ENCODE measurements at places on chromosomes 12 and 14.

DNA sequence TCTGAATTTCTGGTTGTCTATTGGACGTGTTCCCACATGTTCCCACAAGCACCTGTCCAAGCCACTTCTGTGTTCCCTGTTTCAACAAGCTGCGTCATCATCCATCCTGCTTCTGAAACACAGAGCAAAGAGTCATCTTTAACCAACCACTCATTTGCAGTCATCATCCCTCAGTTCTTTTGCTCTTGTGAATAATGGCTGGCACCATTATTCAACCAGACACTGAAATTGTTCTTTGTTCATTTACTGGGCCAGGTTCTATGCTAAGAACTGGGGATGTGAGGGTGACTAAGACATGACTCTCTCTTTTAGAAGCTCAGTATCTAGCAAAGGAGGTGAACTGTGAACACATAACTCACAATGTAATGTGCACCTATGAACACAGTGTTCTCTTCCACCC lies 40.7 kb upstream of the ANO4 start:
- DNase-seq, result no peak

DNA sequence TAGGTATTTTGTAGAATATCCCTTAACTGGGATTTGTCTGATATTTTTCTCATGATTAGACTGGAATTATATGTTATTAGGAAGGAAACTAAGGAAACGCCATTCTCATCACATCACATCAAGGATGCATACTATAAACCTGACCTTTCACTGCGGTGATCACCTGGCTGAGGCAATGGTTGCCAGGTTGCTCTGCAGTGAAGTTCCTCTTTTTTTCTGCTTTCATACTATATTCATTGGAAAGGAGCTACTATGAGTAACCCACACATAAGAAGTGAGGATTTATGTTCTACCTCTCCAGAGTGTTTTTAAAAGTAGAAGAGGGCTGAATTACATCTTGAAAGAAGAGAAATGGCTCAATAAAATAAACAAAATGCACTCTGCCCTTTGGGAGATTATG lies 31.0 kb upstream of the GRIP1 start:
- no peak for DNase-seq

DNA sequence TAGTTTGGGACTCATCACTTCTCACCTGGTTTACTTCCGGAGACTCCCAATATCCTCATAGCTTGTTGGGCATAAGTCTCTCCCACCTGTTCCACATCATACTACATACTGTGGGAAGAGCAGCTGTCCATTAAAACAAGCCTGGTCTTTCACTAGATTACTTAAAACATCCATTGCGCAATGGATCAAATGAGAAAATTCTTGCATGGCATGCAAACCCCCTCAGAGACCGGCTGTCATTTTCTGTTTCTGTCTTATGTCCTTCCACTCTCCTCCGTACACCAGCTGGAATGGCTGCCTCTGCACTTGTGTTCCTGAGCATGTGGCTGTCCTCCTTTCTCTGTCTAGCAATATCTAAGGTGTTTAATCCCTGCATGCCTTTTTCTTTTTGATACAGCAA lies 265.6 kb downstream of the TMEM117 start:
- DNase-seq, result no peak

DNA sequence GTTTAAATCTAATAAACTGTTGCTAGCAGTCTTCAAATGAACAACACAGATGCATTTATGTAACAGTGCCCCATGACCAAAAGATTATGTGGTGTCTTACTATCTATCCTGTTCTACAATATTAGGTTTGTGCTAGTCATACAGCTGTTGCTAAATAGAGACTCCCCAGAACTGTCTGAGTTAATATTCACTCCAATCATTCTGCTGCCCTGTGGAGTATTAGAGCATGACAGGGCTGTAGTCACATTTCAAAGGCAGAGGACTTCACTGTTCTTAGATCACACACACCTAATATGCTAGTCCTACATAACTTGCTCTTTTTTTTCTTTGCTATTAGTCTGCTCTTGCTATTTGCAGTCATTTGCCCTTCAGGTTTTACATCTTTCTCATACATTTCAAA lies 157.6 kb upstream of the MDGA2 start:
- no peak for DNase-seq

- DNase-seq, result no peak
Observed at GRCh38 chr12:113152835-113153814, 3.6 kb downstream of the CFAP73 start.

GRCh38 chr12:24378548-24379407 lies 429.3 kb upstream of the SOX5 start:
- no peak for DNase-seq

GRCh38 chr12:95143621-95144205 lies 70.3 kb upstream of the NR2C1 start:
- DNase-seq, result no peak

DNA sequence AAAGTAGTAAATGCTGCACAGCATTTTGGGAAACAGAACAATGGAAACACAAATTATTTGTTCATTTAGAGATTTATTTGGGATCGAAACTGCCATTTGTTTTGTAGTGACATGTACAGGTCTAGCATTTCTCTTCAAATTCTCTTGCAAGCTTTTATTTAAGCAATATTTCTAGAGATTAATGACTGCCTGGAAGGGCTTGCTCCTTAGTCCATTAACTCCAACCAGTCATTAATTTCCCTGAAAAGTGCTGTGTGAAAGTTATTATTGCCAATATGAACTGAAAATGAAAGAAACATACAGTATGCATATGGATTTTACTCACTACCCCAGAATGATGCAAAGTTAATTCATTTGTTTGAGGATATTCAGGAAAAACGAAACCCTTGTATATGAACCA lies 1349.6 kb upstream of the FLRT2 start:
- DNase-seq, result no peak

GRCh38 chr12:27119797-27120196 lies 37.4 kb upstream of the C12orf71 start:
- no peak for DNase-seq

GRCh38 chr14:102196039-102196901 lies 56.6 kb downstream of the WDR20 start:
- no peak for DNase-seq

DNA sequence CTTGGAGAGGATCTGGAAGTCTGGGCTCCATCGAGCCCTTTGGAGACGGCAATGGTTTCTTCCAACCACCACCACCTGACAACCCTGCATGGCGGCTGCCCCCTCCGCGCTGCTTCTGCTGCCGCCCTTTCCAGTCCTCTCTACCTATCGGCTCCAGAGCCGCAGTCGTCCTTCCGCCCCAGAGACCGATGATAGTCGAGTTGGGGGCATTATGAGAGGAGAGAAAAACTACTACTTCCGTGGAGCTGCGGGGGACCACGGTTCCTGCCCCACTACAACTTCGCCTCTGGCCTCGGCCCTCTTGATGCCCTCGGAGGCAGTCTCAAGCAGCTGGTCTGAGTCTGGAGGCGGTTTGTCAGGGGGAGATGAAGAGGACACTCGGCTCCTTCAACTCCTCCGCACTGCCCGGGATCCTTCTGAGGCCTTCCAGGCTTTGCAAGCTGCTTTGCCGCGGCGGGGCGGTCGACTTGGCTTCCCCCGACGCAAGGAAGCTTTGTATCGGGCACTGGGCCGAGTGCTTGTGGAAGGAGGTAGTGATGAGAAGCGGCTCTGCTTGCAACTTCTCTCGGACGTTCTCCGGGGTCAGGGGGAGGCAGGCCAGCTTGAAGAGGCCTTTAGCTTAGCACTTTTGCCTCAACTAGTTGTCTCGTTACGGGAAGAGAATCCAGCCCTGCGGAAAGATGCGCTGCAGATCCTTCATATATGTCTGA lies 499 bp downstream of the TOGARAM1 start:
- no peak for DNase-seq

GRCh38 chr14:92471919-92472318 lies 41.7 kb upstream of the RIN3 start:
- no peak for DNase-seq

DNA sequence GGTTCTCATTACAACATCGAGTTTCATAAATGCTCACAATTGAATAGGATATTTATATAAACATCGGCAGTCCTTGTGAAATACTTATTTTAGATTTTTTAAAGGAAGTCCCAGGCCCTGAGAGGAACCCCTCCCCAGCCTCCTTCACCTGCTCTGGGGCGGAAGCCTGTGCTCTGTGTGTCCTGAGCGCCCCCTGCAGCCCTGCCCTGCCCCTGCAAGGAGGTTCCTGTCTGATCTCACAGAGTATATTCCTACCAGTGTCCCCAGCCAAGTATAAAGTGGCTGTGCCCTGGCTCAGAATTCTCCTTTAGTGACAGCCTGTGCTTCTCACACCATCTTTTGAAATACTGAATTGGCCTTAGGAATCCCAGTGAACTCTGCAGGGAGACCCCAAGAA lies 659.5 kb downstream of the TMEM121 start:
- DNase-seq, result no peak

DNA sequence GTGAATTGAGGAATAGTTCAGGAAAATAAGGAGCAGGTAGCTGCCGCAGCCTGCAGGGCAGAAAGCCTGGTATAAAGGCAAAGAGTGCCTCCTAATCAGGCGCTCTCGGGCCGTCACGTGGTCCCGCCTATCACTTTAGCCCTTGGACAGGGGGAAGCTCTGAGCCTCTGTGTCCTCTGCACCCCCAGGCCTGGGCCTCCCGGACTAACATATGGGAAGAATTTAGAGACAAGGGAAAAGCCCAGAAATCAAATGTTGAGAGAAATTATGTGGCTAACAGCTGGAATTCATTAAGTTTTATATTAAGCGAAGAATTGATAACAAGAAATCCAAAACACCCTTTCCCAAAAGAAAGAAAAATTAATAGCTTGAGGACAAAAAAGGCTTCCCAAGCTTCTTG lies 417.7 kb downstream of the ATP23 start:
- DNase-seq, result no peak

DNA sequence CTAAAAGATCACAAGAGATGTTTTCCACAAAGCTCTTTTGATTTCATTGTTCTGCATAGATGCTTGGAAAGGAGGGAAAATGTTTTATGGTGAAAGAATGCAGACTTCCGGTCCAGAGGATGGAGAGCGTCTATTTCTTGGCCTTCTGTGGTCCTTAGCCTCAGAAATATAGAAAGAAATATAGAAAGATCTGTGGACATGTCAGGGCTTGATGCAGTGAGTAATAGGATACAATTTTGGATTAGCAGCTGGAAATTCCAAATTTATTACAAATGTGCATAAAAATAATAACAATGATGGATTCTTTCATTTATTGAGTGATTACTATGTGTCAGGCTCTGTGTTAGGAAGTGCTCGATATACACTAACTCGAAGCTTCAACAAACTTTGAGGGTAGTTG lies 20.2 kb downstream of the AKAP6 start:
- DNase-seq, result no peak

GRCh38 chr12:123530668-123531067 lies 2.9 kb downstream of the RILPL1 start:
- no peak for DNase-seq

GRCh38 chr12:26648584-26648983 lies 184.4 kb downstream of the ITPR2 start:
- no peak for DNase-seq

GRCh38 chr12:65640489-65640901 lies 183.8 kb upstream of the HMGA2 start:
- no peak for DNase-seq

DNA sequence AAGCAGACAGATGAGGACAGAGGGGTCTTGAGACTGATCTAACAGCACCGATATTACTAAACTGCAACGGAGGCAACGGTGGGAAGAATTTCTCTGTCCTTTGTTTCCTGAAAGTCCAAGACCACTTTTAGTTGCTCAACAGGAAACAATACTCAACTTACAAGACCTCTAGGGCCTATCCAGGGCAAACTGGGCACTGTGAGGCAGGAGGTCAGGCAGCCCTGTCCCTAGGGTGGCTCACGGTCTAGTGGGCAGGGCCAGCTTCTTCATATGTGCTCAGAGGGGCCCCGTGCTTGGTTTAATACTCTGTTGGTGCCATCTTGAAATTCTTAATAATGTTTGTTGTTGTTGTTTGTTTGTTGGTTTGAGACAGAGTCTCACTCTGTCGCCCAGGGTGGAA lies 14.2 kb downstream of the SSH1 start:
- no peak for DNase-seq

DNA sequence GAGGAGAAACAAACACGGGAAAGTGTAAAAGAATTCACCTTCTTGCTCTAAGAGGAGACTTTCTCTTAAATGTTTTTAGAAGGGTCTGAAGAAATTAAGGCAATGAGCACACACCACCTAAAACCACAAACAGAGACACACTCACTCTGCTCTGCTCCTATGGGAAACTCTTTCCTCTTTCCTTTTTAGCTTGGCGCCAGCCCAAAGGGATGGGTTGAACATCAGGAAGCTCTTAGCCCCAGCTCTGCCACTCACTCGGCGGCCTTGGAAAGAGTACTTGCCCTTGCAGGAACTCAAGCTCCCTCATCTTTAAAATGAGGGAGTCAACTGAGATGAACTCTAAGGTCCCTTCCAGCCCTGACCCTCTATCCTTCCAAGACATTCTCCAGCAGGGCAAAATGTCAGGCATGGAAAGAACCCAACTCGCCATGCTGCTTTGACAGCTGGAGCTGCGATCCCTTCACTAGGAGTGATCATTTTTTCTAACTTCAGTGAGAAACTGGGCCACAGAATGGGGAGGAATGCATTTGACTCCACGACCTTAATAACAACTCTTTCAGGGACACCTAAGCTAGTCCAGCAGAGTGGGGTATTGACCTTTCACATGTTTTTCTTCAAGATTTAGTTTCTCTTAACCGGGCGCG lies 980 bp upstream of the RNASE8 start:
- no peak for DNase-seq

- no peak for DNase-seq
Observed at GRCh38 chr12:69698054-69698453, 1.0 kb downstream of the BEST3 start.

- DNase-seq, result no peak
Observed at GRCh38 chr14:59356312-59356711, 108.9 kb downstream of the GPR135 start.
